ENCODE measurements at places on chromosomes 11 and 22. TPM values are rescaled to one million over a fixed set of nuclear protein-coding genes. Genes with fewer than 3 reads are reported as not detected.

DNA sequence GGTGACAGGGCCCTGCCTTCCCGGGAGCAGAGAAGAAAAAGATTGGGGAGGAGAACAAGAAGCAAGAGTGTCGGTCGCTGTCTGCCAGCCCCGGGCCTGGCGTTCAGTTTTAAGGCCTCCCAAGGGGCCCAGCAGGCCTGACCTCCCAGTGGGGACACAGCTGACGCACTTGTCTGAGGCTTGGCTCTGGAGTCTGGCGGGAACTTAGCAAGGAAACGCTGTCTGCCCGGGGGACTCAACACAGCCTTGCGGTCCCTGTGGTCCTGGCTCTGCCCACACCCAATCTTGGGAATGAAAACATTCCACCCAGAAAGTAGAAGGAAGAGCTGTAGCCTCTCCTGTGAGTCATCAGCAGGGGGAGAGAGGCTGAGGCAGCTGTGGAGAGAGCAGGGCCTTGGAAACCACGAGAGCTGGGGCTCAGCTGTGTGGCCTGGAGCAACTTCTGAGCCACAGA, 54.4 kb downstream of the TRAF6 start:
- peak; percentile 28 for DNase-seq

DNA sequence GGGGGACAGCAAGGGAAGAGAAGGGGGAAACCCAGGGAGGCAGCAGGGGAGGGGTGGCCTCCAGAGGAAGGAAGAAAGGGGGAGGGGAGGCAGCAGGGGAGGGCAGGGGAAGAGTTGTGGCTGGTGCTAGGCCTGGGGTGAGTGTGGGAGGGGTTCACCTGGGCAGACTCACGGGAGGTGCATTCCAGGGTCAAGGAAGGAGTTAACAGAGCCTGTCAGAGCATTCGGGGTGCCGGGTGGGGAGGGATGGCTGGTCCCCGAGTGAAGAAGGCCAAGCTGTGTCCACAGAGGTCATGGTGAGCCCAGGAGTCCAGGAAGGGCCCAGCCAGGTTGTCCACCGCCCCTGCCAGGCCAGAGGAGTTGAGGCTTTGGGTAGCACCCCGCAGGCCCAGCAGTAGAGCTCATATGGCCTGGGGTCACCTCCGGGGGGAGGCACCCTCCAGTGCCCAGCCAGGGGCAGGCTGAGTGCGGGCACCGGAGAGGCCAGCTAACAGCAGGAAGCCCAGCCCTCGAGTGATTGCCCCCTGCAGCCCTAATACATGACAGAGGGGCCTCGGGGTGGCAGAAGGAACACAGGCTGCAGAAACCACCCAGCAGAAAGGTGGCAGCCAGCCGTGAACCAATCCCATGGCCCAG, 31.1 kb upstream of the PPARA start:
- no peak for DNase-seq

DNA sequence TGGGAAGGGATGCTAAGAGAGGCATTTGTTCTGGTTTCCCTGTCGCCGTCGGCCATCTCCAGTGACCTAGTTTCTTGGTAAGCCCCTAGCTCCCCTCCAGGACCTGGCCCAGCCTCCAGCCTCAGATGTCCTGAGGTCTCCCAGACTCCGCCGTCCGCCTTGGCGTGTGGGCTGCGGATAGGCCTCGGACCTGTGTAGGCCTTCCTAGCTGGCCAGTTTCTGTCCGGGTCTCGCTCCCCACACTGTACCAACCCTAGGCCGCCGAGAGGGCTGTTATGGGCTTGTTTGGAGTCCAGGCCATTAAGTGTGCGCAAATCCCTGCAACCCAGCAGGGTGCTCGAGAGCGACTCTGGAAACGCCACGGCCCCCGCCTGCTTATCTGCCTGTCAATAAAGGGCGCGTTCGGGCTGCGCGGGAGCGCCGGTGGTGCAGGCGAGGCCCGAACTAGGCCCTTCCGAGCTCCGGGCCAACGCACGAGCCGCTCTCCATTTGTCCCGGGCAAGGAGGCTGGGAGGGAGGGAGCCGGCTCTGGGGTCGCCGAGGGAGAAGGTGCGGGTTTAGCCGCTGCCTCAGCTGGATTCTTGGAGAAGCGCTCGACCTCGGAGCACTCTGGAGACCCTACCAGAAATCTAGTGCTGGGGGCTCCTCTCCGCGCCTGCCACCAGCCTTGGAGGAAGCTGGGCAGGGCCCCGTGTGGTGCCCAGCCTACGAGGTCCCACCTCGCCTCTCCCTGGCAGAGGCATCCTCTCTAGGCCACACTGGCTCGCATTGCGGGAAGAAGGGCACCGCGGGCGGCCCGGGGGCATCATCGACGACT, 8.7 kb upstream of the PAX6 start:
- DNase-seq = no peak

GRCh38 chr11:2208691-2209369, 37.2 kb upstream of the TH start:
- DNase-seq = no peak

GRCh38 chr22:44664149-44664548, 37.9 kb upstream of the PRR5 start:
- DNase-seq = no peak

DNA sequence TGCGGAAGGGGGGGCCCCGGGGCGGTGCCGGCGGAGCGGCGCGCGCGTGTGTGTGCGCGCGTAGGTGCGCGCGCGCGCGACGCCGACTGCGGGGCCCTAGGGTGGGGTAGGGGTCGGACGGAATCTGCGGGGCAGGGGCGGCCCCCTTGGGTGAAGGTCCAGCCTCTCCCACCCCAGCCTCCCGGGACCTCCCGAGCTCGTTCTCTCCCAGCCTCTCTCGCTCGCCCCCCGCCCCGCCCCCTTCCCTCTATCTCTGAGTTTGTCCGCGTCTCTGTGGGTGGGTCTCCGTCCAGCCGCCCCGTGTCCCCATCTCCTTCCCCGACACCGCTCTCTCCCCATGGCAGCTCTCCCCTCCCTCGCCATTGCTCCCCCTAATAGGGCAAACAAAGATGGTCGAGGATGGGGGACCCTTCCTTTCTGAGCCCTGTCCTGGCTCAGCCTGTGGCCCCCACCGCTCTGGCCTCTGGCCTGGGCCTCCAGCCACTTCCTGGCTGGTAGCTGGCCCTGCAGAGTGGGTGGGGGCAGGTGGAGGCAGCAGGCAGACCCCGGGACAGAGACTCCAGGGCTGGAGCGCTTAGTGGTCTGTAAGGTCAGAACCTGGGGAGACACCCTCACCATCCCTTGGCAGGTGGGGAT, 33.0 kb upstream of the PRR5 start:
- DNase-seq = no peak

DNA sequence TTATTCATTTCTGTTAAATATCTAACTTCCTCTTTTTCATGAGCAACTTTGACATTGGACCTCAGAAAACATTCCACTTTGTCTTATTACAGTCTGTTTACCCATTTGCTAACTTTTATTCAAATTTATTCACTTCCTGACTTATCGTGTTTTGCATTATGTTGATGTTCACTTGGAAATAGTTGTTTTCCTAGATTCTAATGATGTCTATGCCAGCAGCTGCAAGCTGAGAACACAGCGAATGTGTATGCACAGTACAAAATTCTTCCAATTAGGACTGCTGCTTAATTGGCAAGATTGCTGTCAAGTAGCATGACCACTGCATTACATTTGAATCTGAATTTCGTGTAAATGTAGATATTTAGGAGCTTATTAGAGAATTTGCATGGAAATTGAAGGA, 61.5 kb upstream of the GRIA4 start:
- DNase-seq = no peak

DNA sequence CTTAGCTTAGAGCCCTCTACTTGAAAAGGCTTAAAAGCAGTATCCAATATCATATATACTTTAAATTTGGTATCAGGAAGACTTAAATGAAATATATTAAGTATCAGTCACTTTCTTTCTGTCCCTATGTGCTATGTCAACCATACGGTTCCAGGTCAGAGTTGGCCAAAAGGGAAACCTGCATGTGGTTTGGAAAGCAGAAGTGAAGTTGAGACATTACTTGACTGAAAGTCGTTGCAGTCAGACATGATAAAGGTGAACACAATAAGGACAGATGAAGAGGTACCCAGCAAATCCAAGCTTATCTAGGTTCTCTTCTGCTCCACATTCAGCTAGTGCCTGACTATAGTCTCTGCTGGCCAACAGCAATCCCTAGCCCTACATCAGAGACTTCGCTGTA, 336.8 kb downstream of the KCNA4 start:
- DNase-seq = no peak

- no peak for DNase-seq
Observed at GRCh38 chr22:31544481-31545480, 48.4 kb downstream of the SFI1 start.

GRCh38 chr22:29765905-29766631, 739 bp downstream of the ZMAT5 start:
- no peak for DNase-seq

- DNase-seq = no peak
Observed at GRCh38 chr11:65479184-65480145, 19.4 kb upstream of the MALAT1 start.

- no peak for DNase-seq
Observed at GRCh38 chr11:104060820-104061219, 24.4 kb downstream of the DDI1 start.

GRCh38 chr22:45805413-45805812, 133.8 kb downstream of the ATXN10 start:
- DNase-seq = no peak

GRCh38 chr11:77152846-77153245, 24.8 kb downstream of the MYO7A start:
- no peak for DNase-seq

- no peak for DNase-seq
Observed at GRCh38 chr22:36662981-36663380, 40.6 kb downstream of the CACNG2 start.

DNA sequence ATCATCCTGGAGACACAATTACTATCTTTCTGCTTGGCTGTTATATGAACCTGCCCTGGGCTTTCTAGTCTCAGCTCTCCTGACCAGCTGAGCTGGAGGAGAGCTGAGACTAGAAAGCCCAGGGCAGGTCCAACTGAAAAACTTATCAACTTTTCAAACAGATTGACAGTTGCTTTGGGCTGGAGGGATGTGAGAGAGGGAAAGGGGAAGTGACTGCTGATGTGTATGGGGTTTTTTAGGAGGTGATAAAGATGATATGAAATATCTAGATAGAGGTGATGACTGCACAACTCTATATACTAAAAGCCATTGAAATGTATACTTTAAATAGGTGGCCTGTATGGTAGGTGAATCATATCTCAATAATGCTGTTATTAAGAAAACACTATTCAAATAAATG, 60.2 kb upstream of the CHRM4 start:
- DNase-seq = no peak

DNA sequence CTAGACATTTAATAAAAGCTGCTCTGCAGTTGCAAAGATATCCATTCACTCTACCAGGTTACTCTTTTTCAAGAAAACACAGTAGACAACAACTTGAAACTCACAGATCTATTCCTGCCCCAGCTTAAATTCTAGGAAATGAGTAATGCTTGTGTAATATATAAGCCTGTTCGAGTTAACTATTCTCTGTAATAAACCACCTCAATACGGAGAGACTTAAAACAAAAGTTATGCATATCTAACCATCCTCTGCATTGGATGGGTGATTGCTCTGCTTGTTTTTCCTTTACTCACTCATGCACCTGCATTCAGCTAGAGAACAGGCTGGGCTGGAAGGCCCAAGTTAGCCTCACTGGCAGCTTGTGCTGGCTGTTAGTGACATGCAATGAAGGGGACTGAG, 13.3 kb downstream of the LRRC4C start:
- DNase-seq = no peak

- DNase-seq = no peak
Observed at GRCh38 chr22:43277987-43278601, 65.1 kb downstream of the SCUBE1 start.

The MIAT gene
- 0.33 TPM for polyA plus RNA-seq

The CALCB gene
- polyA plus RNA-seq = 0.68 TPM

The SORL1 gene
- polyA plus RNA-seq = 1.9 TPM

The OR9G1 gene
- polyA plus RNA-seq = not detected

The BLID gene
- not detected for polyA plus RNA-seq

The SCUBE1 gene
- polyA plus RNA-seq = 0.19 TPM

The RAB36 gene
- 0.80 TPM for polyA plus RNA-seq

The UBQLNL gene
- polyA plus RNA-seq = 0.18 TPM
